ENCODE measurements at places on chromosomes 11 and 22. TPM values are rescaled to one million over a fixed set of nuclear protein-coding genes. Genes with fewer than 3 reads are reported as not detected.

XBP1 gene
- 241 TPM for total RNA-seq

CNGA4 gene
- total RNA-seq, result 0.17 TPM

FAM111B gene
- 0.33 TPM for total RNA-seq

USP2 gene
- total RNA-seq, result 2.3 TPM

CHRNA10 gene
- 0.50 TPM for total RNA-seq

CELSR1 gene
- total RNA-seq, result 2.1 TPM

SHISA8 gene
- total RNA-seq, result not detected

MUC6 gene
- total RNA-seq, result not detected

OR56B4 gene
- total RNA-seq, result not detected

AGBL2 gene
- total RNA-seq, result 2.1 TPM

CFAP300 gene
- 7.9 TPM for total RNA-seq

PNPLA5 gene
- under 0.01 TPM for total RNA-seq

BET1L gene
- 21.1 TPM for total RNA-seq

ACTN3 gene
- total RNA-seq, result not detected

ARHGEF17 gene
- total RNA-seq, result 28.2 TPM

KLHDC7B gene
- total RNA-seq, result 0.51 TPM

SLC5A12 gene
- not detected for total RNA-seq

SNU13 gene
- total RNA-seq, result 61.6 TPM

LRRC75B gene
- total RNA-seq, result 5.6 TPM

APOBEC3A gene
- total RNA-seq, result not detected

OR10S1 gene
- not detected for total RNA-seq

BEST1 gene
- 7.7 TPM for total RNA-seq

POGLUT3 gene
- total RNA-seq, result 41.1 TPM

TPH1 gene
- total RNA-seq, result not detected

CCDC81 gene
- total RNA-seq, result 0.66 TPM

PIH1D2 gene
- total RNA-seq, result 1.5 TPM

OR51E1 gene
- total RNA-seq, result not detected

MMP8 gene
- not detected for total RNA-seq

RPS6KA4 gene
- total RNA-seq, result 29.3 TPM

ABCG4 gene
- under 0.01 TPM for total RNA-seq

CDON gene
- total RNA-seq, result 10.3 TPM

MS4A6E gene
- not detected for total RNA-seq

SLC22A12 gene
- total RNA-seq, result not detected

PEX26 gene
- total RNA-seq, result 7.4 TPM

TNNI2 gene
- total RNA-seq, result not detected

KRTAP5-10 gene
- total RNA-seq, result not detected

DUSP8 gene
- total RNA-seq, result 0.51 TPM
